ENCODE measurements at places on chromosomes 3 and 15. TPM values are rescaled to one million over a fixed set of nuclear protein-coding genes. Genes with fewer than 3 reads are reported as not detected.

GRCh38 chr15:59611276-59612260 is at the start of gene GCNT3:
Gene GCNT3, plus strand, starts transcription at chr15:59611783. Its CDS starts 6,456 bp downstream, at chr15:59618239.
- DNase-seq: no peak

- no peak for DNase-seq
These were observed 140.7 kb downstream of the VPS8 start for GRCh38 chr3:184952671-184953070.

CFAP92 gene
- 0.18 TPM for total RNA-seq

SUSD5 gene
- 16.3 TPM for total RNA-seq

GRCh38 chr3:11624161-11624560 is 19.6 kb downstream of the VGLL4 start:
- DNase-seq: no peak

DNA sequence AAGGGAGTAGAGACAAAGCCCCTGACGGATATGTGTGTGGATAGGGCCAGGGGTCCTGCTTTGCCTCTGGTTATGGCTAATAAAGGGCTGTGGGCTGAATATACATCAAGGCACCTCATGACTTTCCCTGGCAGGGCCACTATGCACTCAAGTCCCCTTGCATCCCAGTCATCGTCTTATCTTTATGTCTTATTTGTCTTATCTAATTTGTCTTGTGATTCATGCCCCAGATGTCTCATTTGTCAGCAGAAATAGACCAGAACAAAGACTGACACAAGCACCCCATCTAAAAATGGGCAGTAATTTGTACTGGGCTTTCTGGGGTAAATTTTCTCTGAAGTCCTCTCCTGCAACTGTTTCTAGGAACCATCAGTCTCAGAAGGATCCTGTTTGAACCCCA is 68.6 kb downstream of the ITGA11 start:
- no peak for DNase-seq

GRCh38 chr3:146139586-146140110 is 21.3 kb downstream of the PLOD2 start:
- DNase-seq: no peak

DNA sequence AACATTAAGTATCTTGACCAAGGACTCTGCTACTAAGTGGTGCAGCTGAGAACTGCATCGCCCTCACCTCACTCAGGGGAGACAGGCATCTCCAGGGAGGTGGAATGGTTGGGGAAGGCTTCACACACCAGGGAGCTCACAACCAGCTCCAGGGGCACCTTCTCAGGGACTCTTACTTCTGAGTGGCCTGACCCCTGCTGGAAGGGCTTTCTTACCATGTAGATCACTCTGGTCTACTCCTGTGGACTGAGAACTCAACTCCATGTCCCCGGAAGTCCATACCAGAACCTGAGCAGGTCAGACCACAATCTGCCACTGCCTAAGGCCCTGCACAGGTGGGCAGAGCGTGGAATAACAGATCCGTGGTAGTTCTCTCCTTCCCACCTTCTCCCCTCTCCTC is 140.5 kb downstream of the TLE3 start:
- DNase-seq: no peak

RBPMS2 gene
- total RNA-seq: 33.7 TPM

GRCh38 chr3:133934073-133934970 is 38.6 kb upstream of the RAB6B start:
- DNase-seq: no peak

DNA sequence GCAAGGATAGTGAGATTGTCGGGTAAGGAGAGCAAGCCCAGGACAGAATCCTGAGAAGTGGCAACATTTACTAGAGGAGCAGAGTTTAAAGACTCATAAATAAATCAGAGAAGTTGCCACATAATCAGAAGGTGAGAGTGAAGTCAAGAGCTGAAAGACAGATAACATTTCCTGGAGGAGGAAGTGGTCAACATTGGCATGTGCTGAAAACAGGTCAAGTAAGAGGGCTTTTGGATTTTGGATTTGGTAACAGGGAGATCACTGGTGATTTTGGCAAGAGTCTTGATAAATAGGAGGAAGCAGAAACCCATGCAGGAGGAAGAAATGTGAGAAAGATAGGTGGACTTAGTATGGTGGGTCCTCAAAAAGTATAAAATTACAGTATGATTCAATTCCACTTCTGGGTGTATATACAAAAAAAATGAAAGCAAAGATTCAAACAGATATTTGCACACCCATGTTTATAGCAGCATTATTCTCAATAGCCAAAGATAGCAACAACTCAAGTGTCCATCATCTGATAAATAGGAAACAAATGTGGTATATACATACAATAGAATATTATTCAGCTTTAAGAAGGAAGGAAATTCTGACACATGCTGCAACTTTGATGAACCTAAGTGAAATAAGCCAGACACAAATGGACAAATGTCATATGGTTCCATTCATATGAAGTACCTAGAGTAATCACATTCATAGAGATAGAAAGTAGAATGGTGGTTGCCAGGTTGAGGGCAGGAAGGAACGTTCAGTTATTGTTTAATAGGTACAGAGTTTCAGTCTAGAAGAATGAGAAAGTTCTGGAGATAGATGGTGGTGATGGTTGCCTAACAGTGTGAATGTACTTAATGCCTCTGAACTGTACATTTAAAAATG is 27.3 kb upstream of the MBNL1 start:
- no peak for DNase-seq

EXD1 gene
- 0.15 TPM for total RNA-seq

DNA sequence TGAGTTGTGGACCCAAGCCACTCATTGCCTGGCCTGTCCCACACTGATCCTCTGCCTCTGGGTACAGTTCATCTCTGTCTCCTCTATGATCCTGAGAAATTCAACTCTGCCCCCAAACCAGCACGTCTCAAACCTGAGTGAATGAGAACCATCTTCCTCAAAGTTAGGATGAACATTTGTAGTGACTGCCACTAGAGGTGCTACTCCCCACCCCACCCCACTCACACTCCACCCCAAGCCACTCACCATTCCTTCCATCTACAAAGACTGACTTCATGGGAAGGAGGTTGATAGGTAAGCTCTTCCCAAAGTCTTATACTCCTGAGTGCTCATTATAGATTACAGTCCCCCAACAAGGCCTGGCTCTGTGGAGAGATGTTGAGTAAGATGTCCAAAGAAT is 43.8 kb downstream of the NEK10 start:
- DNase-seq: no peak

- DNase-seq: no peak
These were observed 25.6 kb downstream of the FAM43A start for GRCh38 chr3:194711286-194711685.

C3orf62 gene
- total RNA-seq: 2.3 TPM

PPP2R3A gene
- total RNA-seq: 8.1 TPM

TMEM43 gene
- total RNA-seq: 51.2 TPM

DNA sequence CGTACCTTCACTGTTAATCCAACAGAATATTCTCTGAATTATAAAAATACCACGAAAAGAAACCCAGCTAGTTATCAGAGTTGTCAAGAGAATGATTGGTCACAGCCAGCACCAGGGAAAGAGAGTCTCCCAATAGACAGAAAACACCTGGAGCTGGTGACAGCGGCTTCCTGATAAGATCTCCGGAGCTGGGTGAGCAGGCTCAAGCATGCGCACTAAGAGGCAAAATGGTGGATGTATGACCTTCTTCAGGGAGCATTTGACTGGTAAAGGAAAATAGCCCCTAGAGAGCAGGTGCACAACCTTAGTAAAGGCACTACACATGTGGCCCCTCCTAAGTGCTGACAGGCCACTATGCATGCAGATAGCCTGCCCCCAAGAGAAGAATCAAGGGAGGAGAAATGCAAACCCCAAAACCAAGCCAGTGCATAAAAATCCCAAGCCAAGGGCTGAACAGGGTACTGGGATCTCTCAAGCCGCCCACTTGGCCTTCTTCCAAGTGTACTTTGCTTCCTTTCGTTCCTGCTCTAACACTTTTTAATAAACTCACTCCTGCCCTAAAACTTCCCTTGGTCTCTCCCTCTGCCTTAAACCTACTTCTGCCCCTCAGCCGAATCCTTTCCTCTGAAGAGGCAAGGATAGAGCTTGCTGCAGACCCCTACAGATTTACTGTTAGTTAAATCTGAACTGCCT is 93.2 kb downstream of the UACA start:
- DNase-seq: no peak

C3orf49 gene
- total RNA-seq: not detected

- no peak for DNase-seq
These were observed 13.8 kb upstream of the TMC3 start for GRCh38 chr15:81387621-81388435.

HACD3 gene
- total RNA-seq: 83.2 TPM

- DNase-seq: no peak
These were observed 61.8 kb downstream of the SETD2 start for GRCh38 chr3:47102081-47102600.
